Activated CD4-positive, CD25-positive, alpha-beta regulatory T cell treated with anti-CD3 and anti-CD28 coated beads, Interleukin-2, amount 50 U/mL, for 24 hours (primary cell): ENCODE measurements at places on chromosomes 13 and 19.

DNA sequence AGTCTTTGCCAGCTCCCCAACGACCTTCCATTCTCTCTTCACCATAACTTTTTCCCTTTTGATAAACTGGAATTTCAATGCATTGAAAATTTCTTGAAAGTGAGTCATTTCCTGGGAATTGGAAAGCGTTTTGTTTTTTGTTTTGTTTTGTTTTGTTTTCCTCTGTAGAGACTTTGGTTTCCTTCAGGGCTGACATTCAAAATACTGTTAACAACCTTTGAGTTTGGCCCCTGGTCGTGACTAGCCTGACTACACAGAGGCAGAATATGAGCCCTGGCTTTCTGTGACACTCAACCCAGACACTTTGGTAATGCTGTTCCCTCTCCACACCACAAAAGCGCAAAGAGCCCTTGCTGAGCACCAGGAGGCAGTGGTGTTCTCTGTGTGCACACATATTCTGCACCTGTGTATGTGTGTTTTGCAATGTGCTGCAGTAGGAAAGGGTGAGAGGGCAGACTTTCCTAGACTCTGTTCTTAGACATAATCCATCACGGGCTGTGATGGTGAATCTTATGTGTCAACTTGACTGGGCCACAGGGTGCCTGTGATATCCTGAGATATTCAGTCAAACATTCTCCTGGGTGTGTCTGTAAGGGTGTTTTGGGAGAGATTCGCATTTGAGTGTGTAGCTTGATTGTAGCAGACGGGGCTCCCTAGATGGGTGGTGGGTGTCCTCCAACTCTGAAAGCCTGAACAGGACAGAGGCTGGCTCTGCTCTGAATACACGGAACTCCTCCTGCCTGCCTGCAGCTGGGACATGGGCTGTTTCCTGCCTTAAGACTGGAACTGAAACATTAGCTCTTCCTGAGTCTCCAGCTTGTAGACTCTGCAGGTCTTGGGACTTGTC, 29.5 kb upstream of the ANKRD10 start:
- ATAC-seq: peak; percentile 71

DNA sequence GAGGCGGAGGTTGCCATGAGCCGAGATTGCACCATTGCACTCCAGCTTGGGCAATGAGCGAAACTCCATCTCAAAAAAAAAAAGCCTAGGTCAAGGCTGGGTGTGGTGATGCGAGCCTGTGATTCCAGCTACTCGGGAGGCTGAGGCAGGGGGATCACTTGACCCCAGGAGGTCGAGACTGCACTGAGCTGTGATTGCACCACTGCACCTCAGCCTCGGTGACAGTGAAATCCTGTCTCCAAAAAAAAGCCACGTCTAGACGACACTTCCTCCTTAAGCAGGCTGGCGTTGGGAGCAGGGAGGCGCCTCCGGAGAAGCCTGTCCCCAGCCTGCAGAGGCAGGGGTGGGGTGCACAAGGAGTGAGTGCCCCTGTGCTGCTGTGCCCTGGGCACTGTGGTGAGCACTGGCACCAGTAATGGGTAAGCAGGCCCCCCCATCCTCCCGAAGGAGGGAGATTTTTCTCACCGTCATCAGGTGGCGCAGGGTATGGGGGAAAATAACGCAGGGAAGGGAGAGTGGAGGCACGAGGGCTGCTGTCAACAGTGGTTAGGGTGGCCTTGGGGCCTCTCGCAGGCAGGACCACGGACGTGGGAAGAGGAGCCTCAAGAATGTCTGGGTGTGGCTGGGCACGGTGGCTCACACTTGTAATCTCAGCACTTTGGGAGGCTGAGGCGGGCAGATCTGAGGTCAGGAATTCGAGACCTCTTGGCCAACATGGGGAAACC, 706 bp downstream of the P2RY11 start:
- peak; percentile 25 for ATAC-seq

GRCh38 chr13:113399755-113400149, 35.8 kb upstream of the GRTP1 start:
- no peak for ATAC-seq

DNA sequence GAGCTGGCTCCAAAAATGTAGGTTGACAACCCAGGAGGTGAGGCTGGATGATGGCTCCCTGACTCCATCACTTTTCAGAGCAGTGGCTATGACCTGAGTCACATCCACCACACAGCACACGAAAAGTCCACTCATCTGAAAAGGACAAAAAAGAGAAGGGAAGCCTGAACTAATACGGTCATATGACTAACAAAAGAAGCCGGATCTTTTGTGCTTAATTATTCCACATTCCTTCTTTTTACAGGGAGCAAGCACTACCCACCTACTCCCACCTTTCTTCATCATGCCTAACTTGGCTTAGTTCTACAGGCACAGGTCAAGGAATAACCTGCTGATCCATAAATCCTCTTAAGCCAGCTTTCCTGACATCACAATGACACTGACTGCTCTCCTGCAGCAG, 601.3 kb upstream of the MIR17HG start:
- no peak for ATAC-seq

- no peak for ATAC-seq
Measured at GRCh38 chr19:18558202-18558555, 509 bp downstream of the KXD1 start.

GRCh38 chr13:27348461-27348860, 76.0 kb upstream of the GTF3A start:
- ATAC-seq: no peak

DNA sequence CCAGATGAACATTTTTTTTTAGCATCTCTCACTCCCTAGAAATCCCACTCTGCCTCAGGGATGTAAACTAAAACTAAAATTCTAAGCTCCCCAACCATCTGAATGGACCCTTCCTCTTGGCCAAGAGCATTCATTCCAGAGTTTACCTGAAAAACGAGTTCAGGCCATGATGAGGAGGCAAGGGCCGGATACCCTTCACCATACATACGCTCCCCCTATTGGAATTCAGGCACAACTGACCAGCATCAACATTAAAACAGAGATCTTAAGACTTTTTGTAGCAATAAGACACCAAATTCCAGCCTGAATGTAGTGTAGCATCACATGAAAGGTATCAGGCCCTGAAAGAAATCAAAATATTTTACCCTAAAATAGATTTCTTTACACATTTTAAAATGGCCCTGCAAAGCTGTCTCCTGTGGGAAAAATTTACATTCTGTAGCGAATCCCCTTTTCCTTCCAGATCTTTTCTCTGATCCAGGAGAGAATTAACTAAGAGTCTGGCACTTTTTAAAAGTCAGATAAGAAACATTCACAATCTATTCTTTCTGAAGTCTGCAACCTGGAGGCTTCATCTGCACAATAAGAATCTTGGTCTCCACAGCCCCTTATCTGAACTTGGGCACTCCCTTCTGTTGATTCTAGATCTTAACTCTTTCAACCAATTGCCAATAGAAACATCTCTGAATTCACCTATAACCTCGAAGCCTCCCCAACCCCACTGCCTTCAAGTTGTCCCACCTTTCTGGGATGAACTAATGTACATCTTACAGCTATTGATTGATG, 888.5 kb downstream of the UQCRFS1 start:
- no peak for ATAC-seq

DNA sequence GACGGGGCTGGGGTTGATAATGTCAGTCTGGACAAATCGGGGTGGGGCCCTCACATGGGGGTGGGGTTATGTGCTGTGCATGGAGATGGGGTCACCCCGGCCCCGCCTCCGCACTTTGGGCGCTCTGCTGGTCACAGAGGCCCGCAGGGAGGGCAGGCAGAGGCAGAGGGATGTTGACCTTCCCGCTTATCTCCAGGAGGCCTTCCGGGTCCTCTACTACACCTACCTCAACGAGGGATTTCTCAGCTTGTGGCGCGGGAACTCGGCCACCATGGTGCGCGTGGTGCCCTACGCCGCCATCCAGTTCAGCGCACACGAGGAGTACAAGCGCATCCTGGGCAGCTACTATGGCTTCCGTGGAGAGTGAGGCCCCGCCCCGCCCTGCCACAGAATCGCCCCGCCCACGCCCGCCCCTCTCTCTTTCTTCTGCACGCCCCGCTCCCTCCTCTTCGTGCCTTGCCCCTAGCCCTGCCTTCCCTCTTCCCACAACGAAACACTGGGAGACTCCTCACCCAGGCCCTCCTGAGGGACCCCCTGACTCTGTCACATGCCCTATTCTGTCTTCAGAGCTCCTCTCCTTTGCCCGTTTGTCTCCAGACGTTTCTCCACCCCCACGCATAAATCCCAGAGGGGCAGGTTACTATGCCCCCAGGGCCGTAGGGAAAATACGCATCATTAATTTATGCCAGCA, 32.8 kb downstream of the TMEM161A start:
- ATAC-seq: no peak
